ENCODE measurements at places on chromosomes 6 and 20.
A peak's percentile ranks its signal among the peaks of the same experiment; 100 is the strongest.

DNA sequence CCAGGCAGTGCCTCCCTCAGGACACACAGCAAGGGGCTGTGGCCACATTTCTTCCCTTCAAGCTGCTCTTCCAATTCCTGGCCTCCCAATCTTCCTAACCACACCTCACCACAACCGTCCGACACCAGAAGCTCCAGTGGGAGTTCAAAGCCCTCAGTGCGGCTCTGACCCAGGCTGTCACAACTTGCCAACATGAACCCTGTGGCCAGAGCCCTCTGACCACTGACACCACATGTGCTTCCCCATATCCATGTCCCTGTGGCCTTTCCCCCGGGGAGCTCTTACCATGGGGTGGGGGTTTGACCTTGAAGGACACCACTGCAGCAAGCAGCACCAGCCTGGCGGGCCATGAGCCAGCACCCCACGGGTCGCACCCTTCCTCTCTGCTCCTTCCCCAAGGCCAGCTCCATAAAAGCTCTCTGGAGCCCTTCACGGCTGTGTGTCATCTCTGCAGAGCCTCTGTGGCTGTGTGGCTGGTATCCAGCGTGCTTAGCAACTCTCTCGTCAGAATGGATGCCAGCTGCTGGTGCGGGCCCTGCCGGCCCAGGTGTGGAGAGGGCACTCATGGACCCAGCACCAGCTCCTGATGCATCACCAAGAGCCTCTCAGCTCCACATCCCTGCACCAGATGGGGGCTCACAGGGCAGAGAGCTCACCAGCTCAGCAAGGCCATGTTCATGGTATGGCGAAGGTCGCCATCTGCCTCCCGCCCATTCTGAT lies 106.1 kb downstream of the PSMB1 start:
- no peak for DNase-seq

GRCh38 chr6:158516098-158516497 lies 43.8 kb upstream of the TMEM181 start:
- DNase-seq, result peak; percentile 86

GRCh38 chr6:63530182-63530581 lies 42.1 kb upstream of the LOC128125822 start:
- DNase-seq, result no peak

GRCh38 chr6:149306967-149307366 lies 10.5 kb upstream of the TAB2 start:
- DNase-seq, result no peak

DNA sequence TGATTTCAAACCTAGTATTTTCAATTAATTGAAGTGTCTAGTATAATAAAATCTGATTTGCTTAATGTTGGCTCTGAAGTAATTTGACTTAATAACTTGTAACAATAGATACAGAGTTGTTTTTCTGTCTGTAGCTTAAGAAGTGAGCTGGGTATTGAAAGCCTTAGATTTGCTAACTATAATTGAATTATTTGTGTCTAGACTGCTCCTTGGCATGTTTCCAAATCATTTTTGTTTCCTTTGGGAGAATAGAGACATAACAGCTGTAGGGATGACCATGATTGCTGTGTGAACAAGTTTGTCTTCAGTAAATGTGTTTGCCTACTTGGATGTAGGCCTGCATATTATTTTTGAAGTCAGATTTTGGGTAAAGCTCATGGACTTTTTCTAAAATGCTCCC lies 115.4 kb downstream of the SCAF8 start:
- DNase-seq, result no peak

GRCh38 chr6:156850353-156850752 lies 73.2 kb downstream of the ARID1B start:
- no peak for DNase-seq

DNA sequence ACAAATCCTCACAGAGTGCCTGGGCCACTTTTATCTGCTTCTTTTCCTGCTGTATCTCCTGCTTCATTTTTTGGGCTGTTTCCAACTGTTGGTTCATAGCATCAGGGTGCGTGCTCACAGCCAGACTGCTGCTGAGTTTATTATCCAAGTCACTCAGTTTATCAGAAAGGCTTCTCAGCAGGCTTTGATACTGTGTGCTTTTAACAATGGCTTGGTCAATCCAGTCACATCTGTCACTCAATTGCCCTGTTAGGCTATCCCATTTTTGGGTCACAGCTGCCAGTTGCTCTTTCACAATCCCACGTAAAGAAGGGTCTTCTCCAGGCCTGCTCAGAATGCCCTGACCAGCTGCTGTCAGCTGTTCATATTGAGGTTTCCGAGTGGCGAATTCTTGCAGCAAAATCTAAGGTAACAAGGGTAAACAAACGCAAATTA lies 87.2 kb downstream of the DST start:
- DNase-seq, result no peak

- DNase-seq, result no peak
Observed at GRCh38 chr6:47535316-47536225, 58.0 kb downstream of the CD2AP start.

GRCh38 chr6:6659600-6660327 lies 71.2 kb downstream of the LY86 start:
- no peak for DNase-seq

DNA sequence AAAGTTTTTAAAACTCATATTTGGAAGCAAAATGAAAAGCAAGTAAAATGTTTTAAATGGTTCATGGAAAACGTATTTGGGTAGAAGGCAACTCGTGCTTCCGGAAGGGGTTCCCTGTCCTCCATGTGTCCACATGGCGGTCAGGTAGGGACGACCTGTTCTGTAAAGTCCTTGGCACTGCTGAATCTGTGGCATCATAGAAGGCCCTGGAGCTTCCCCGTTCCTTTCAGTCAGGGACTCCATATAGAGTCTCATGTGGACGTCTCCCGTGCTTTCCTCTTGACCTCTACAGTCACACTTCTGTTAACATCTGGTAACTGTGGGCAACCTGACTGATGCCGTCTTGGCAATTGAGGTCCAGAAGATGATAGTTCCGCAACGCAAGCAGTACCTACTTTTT lies 11.4 kb downstream of the DYNLT1 start:
- DNase-seq, result no peak

GRCh38 chr6:50962213-50962759 lies 143.6 kb downstream of the TFAP2B start:
- no peak for DNase-seq

- no peak for DNase-seq
Observed at GRCh38 chr6:166400181-166400580, 17.4 kb upstream of the MPC1 start.

DNA sequence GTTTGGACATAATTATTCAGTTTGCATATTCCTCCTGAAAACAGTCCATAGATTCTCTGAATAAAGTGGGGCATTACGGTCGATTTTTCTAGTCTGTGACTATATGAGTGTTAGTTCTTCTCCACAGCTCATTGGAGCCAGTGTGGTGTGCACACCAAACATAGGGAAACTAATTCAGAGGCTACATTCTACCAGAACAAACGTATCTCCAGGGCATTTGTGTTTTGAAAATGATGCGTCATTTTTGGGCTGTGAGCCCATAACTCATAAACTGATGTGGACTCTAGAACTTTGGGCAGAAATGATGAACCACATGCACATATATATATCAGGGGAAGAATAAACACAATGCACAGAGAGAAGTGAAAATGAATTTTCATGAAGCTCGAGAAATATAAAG lies 41.8 kb downstream of the C6orf58 start:
- no peak for DNase-seq

DNA sequence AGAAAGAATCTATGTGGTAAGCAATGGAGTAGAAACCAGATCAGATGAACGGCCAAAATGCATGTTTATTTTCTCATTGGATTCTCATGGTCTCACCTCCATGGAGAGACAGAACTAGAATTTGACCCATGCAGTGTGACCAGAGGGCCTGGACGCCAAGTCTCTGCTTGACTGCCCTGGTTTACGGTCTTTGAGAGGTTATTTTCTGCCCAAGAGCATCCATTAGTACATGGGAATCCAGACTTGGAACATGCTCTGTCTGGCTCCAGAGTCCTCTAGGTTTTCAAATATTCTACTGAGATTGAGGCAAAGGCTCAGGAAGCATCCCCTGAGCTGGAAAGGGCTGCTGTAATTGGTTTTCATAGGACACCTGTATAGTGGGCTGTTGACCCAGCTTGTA lies 45.5 kb upstream of the UST start:
- DNase-seq, result no peak

DNA sequence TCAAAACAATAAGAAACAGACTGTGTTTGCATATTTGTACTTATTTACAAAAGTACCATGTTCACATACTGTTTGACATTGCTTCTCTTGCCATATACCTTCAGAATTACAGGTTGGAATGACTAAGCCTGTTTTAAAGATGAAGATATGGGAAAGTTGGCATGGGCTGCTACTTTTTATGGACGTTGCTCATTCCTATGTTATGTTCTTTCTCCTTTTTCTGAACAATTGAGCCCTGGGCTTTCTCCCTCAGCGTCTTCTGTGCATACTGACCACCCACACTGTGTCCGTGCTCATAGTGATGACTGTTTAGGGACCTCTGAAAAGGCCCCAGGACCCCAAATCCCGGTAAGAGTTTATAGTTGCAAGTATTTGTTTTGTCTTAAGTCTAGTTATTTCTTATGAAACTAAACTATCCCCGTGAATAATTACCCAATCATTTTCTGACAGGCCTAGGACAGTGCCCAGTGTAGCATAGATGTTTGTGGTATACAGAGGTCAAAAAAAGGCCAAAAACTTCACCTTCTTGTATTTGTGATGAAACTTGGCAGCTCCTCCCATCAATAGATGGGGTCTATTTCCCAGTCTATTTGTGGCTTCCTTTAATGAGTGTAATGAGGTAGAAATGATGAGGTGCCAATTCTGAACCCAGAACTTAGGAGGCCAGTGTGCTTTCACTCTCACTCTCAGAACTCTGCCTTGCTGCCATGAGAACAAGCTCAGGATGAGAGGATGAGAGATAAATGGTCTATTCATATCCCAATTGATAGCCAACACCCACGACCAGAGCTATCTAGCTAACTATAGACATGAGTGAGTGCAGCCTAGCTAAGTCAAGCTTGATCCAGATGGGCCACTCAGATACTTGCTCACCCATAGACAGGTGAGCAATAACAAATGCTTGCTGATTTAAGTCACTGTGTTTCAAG lies 40.9 kb downstream of the GSTA4 start:
- DNase-seq, result no peak

DNA sequence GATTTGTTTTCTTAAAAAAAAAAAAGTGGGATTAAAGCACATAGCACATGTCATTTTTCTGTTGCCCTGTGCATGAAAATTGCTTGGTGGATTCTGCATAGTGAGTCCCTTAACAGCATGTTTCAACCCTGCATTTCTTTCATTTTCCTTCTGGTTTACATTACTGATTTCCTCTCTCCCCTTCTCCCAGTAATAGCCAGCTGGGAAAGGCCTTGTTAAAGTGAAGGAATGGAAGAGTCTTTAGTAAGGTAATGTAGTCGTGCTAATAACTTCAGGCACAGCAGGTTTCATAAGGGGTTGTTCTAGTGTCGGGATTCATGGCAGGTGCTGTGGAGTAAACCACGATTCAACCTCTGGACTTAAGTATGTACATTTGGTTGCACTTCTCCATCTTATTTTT lies 202.4 kb downstream of the FARS2 start:
- no peak for DNase-seq

GRCh38 chr6:152750694-152751093 lies at the start of gene VIP:
VIP (plus strand) TSS chr6:152750797; CDS start chr6:152752178, 1,381 bp downstream.
- no peak for DNase-seq

- DNase-seq, result no peak
Observed at GRCh38 chr20:11676630-11677287, 240.9 kb upstream of the BTBD3 start.

DNA sequence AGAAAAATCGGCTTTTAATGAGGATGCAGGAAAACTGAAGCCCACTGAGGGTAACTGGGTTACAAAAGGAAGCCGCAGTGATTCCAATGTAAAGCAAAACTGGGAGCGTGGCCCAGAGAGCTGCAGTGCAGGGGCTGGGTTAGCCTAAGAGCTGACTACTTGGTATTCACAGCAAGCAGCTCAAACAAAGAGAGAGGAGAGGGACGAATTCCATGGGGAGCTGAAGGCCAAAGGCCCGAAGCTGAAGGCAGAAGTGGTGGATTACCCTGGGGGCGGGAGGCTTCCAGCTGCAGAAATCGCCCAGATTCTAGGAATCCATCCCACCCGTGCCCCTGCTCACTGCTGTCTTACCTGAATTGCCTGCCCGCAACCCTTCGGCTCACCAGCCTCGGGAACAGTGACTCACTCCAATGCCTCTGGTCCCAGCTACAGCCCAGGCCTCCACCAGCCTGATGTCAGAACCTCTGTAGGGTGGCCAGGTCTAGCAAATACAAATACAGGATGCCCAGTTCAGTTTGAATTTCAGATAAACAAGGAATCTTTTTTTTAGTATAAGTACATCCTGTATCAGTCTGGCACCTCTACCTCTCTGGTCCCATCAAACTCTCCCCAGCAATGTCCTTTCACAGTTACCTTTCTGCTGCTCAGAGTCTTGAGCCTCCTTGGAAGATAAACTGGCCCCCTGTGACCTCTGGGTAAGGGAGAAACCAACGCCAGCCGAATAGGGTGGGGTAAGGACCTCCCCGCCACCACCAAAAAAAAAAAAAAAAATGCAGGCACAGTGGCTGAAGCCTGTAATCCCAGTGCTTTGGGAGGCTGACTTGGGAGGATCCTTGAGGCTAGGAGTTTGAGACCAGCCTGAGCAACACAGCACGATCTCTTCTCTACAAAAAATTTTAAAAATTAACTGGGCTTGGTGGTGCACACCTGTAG lies 14.6 kb upstream of the ZMYND8 start:
- no peak for DNase-seq

GRCh38 chr20:32681175-32682084 lies 7.7 kb upstream of the C20orf203 start:
- DNase-seq, result no peak

DNA sequence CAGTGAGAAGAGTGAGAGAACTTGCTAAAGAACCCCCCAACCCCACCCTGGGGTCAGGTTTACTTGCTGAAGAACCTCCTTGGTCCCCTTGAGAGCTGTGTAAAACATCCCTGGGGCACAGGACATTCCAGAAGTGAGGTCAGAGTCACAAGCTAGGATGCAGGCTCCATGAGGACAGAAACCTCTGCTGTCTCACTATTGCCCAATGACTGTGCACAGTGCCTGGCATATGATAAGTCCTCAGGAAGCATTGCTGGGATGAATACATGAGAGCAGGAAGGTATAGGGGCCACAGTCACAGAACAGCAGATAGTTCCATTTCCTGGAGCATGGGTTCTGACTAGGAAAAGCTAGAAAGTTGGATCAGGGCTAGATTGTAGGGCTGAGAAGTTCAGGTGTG lies 18.4 kb downstream of the NT5E start:
- no peak for DNase-seq

DNA sequence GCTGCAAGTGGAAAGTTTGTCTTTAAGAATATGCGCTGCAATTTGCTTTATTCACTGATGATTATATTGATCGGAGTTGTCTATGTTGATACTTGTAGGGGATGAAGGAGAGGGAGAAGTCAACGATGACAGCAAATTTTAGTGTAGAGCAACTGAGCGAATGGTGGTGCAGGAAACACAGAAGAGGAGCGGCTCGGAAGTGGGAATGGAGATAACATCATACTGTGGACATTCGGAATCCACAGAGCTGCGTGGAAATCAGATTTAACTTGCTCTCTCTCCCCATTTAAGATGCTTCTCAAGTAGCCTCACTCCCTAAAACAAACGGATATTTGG lies 722 bp upstream of the TMEM14B start:
- no peak for DNase-seq

- no peak for DNase-seq
Observed at GRCh38 chr6:23547851-23548250, 578.2 kb upstream of the NRSN1 start.
